Activated B cell treated with CpG ODN at 0.5 μM for 24 hours (primary cell): ENCODE measurements at places on chromosomes 4 and X. TPM values are rescaled to one million over a fixed set of nuclear protein-coding genes. Genes with fewer than 3 reads are reported as not detected.

DNA sequence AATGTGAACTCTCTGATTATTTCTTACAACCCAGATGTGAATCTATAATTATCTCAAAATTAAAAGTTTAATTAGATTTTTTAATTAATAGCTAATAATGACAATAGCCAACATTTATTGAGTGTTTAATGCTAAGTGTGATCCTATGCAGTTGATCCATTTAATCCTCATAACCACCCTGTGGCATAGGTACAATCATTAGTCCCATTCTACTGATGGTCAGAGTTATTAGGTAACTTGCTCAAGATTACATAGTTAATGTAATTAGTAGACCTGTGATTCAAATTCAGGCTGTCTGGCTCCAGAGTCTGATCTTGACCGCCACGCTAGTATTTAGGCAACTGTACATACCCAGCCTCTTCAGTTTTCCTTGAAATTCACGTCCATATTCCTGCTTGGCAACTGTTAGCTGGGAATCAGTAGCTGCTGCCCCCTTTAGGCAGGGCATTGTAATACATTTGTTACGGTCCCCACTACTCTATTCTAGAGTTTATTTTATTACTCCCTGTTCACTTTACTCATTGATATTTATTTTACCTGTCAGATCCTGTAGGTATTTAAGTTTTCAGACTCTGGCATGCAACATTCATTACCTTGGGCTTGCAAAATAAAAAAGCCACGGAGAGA is 20.6 kb upstream of the TEC start:
- H3K4me3 ChIP-seq: no peak overlapping the region
- no peaks in the 10 kb centered on the region for H3K27me3 ChIP-seq
- H3K36me3 ChIP-seq: no peaks in the 10 kb centered on the region
- H3K27ac ChIP-seq: no peak overlapping the region
- DNase-seq: no peak

GRCh38 chr4:40325406-40326019 is 9.6 kb upstream of the CHRNA9 start:
- H3K27me3 ChIP-seq: peaks cover 5% of the 10 kb centered on the region
- H3K4me1 ChIP-seq: peaks cover 14% of the 10 kb centered on the region
- H3K4me3 ChIP-seq: no peak overlapping the region
- no peak for DNase-seq
- no peak overlapping the region for H3K27ac ChIP-seq

GRCh38 chrX:124293810-124294209 is 38.6 kb upstream of the TEX13D start:
- H3K27me3 ChIP-seq: peaks cover 1% of the 10 kb centered on the region
- H3K27ac ChIP-seq: no peak overlapping the region
- H3K4me3 ChIP-seq: no peak overlapping the region

DNA sequence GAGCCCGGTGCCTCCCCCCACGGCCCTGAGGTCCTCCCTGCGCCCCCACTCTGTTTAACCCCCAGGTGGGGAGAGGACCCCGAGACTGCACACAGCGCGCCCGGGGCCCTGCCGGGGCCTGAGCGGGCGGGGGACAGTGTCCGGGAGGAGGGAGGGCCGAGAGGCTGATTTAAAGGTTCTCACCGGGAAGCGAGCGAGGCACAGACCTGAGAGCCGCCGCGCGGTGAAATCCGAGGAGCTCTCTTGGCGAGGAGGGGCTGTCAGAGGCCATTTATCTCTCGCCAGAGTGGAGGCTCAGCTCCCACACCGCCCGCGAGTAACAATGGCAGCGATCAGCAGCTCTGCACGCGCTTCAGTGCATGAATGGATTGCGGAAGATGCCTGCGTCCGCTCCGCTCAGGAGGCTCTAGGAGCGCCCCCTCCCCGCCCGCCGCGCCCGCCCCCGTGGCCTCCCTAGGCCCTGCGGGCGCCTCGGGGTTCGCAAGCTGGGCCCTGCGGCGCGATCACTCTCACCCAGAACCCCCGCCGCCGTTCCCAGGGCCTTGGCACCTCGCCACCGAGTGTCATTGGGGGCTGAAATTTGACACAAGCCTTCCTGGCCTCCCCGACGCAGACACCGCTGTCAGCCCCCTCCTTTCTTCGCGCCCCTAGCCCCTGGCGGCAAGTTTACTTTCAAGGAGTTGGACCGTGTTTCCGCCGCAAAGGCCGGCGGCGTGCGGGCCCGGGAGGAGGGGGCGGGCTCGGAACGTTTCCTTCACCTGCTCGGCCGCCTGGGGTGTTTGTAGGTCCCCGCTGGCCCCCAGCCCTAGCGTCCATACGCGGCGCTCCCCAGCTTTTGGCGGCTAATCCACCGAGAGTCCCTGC is 48.7 kb upstream of the BCOR start:
- H3K27me3 ChIP-seq: no peaks in the 10 kb centered on the region
- DNase-seq: no peak
- no peak overlapping the region for H3K27ac ChIP-seq
- H3K4me1 ChIP-seq: peaks cover 36% of the 10 kb centered on the region
- H3K36me3 ChIP-seq: no peaks in the 10 kb centered on the region

DNA sequence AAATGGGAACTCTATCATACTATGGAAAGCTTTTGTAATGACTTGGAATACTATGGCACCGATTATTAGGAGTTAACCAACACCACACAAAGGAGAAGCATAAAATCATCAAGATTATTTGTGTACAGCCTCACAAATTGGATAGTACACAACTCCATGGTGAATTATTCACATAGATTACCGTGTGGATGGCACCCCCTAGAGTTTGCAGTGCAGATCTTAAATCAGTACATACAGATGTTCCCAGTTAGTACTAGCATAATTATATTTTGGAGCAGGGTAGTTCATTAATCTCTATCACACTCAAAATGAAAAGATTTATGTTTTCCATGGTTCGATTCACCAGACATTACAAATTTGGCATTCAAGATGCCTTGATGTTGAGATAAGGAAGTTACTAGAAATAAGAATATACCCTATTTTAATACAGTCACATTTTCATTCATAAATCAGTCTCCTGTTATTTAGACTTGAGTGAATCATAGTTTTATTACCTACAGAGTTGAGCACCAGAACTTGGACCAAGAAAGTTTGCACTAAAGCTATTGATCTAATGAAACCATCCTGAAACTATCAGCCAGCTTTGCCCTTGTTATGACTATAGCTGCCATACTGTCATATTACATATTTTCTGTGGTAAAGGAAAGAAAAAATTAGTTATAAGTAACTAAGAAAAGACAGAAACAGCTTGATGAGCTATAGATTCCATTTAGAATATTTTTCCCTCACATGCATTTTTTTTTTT is 531.8 kb downstream of the GLUD2 start:
- H3K4me1 ChIP-seq: no peaks in the 10 kb centered on the region
- no peaks in the 10 kb centered on the region for H3K36me3 ChIP-seq
- no peak for DNase-seq
- H3K27ac ChIP-seq: no peak overlapping the region

GRCh38 chr4:40055511-40055862 is 1.2 kb upstream of the N4BP2 start:
- peaks cover 7% of the 10 kb centered on the region for H3K36me3 ChIP-seq
- no peaks in the 10 kb centered on the region for H3K27me3 ChIP-seq
- no peak for DNase-seq
- H3K4me3 ChIP-seq: peak overlapping the region; percentile 91
- H3K27ac ChIP-seq: peak overlapping the region; percentile 82

- H3K27ac ChIP-seq: no peak overlapping the region
- no peak overlapping the region for H3K4me3 ChIP-seq
- no peaks in the 10 kb centered on the region for H3K4me1 ChIP-seq
- no peak for DNase-seq
These were observed 106.3 kb upstream of the EOLA2 start for GRCh38 chrX:150044556-150044955.

DNA sequence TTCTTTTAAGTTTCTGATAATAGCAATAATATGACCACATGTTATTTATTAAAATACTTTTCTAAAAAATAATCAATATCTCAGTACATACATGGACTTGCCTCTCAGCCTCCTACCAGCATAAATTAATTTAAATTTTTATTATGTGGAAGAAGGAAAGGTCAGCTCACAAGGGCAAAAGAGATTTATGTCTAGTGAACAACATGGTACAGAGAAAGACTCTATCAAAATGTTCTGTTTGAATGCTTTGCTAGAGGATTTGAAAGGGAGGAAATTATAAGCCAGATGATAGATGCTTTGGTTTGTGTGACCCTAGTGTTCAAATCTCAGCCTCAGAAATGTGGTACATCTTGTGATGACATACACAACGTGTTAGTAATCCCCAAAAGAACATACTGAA is 94.3 kb downstream of the DKK2 start:
- H3K27me3 ChIP-seq: no peaks in the 10 kb centered on the region
- no peak overlapping the region for H3K27ac ChIP-seq
- H3K4me1 ChIP-seq: no peaks in the 10 kb centered on the region
- no peak overlapping the region for H3K4me3 ChIP-seq
- DNase-seq: no peak
- no peaks in the 10 kb centered on the region for H3K36me3 ChIP-seq

- no peak for DNase-seq
- no peaks in the 10 kb centered on the region for H3K27me3 ChIP-seq
- H3K4me1 ChIP-seq: no peaks in the 10 kb centered on the region
- no peak overlapping the region for H3K4me3 ChIP-seq
These were observed 9.0 kb downstream of the PDGFC start for GRCh38 chr4:156962528-156962974.

DNA sequence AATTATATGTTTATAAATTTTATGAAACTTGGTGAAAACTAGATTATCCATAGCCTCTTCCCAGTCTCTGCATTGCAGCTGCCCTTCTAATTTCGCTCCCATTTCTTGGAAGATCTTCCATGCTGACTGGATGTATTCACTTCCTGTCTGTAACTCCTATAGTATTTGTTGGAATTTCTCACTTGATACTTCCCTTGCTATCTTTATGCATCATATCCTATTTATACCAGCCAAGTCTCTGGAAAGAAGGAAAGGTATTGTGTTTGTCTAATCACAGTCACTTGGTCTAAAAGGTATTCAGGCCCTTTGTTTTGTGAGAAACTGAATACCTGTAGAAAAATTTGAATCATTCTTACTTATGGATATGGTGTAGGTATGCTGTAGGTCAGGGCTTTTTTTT is 870.9 kb upstream of the FRG1 start:
- no peaks in the 10 kb centered on the region for H3K36me3 ChIP-seq
- H3K27me3 ChIP-seq: no peaks in the 10 kb centered on the region
- H3K27ac ChIP-seq: no peak overlapping the region
- DNase-seq: no peak

GRCh38 chrX:153984351-153985178 is 12.0 kb downstream of the TMEM187 start:
- no peak for DNase-seq
- H3K27me3 ChIP-seq: no peaks in the 10 kb centered on the region
- H3K4me1 ChIP-seq: peaks cover 55% of the 10 kb centered on the region
- H3K27ac ChIP-seq: peak overlapping the region; percentile 90

DNA sequence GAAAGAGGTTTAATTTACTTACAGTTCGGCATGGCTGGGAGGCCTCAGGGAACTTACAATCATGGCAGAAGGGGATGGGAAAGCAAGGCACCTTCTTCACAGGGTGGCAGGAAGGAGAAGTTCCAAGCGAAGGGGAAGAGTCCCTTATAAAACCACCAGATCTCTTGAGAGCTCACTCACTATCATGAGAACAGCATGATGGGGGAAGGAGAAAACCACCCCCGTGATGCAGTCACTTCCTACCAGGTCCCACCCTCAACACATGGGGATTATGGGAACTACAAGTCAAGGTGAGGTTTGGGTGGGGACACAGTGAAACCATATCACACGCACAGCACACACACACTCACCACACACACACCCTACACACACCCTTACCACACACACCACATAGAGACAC is 104.3 kb downstream of the DCTD start:
- peaks cover 3% of the 10 kb centered on the region for H3K27me3 ChIP-seq
- peaks cover 12% of the 10 kb centered on the region for H3K4me1 ChIP-seq
- no peak for DNase-seq
- no peaks in the 10 kb centered on the region for H3K36me3 ChIP-seq
- H3K27ac ChIP-seq: no peak overlapping the region
- no peak overlapping the region for H3K4me3 ChIP-seq

- peaks cover 4% of the 10 kb centered on the region for H3K27me3 ChIP-seq
- no peaks in the 10 kb centered on the region for H3K4me1 ChIP-seq
These were observed 157.1 kb downstream of the PDGFRA start for GRCh38 chr4:54386042-54386669.

GRCh38 chr4:133921280-133922195 is 280.1 kb downstream of the PABPC4L start:
- H3K4me1 ChIP-seq: no peaks in the 10 kb centered on the region
- H3K27ac ChIP-seq: no peak overlapping the region
- H3K36me3 ChIP-seq: no peaks in the 10 kb centered on the region
- no peak overlapping the region for H3K4me3 ChIP-seq
- H3K27me3 ChIP-seq: no peaks in the 10 kb centered on the region

- no peak for DNase-seq
- no peaks in the 10 kb centered on the region for H3K36me3 ChIP-seq
- H3K4me1 ChIP-seq: no peaks in the 10 kb centered on the region
- H3K27ac ChIP-seq: no peak overlapping the region
- peaks cover 2% of the 10 kb centered on the region for H3K27me3 ChIP-seq
- no peak overlapping the region for H3K4me3 ChIP-seq
These were observed 45.7 kb downstream of the MID1 start for GRCh38 chrX:10574663-10575062.

DNA sequence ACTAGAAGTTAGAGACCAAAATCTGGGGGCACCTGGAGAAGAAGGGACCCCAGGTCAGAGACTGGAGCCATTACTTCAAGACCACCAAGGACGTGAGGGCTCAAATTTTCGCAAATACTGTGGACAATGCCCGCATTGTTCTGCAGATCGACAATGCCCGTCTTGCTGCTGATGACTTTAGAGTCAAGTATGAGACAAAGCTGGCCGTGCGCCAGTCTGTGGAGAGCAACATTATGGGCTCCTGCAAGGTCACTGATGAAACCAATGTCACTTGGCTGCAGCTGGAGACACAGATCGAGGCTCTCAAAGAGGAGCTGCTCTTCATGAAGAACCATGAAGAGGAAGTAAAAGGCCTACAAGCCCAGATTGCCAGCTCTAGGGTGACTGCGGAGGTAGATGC is 101.2 kb downstream of the NCAPG start:
- no peak overlapping the region for H3K4me3 ChIP-seq
- no peaks in the 10 kb centered on the region for H3K4me1 ChIP-seq
- peaks cover 34% of the 10 kb centered on the region for H3K36me3 ChIP-seq
- DNase-seq: no peak
- H3K27me3 ChIP-seq: no peaks in the 10 kb centered on the region

DNA sequence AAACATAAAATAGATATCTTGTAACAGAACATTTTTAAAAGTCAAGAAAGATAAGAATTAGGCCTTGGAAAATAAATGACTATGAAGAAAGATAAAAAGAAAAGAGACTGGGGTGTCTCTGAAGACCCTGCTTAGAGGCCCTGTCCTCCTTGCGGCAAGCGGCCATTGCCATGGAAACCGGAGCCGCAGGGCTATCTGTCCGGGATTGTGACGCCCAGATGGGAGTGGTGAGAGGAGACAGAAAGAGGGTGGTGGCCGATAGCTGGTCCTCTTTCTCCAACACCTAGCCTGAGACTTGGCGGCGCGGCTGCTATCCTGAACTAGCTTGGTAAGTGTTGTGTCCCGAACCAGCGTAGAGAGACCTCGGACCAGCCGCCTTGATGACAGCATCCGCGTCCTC is at the start of gene DUSP21:
DUSP21 (plus strand) TSS at position 269 of the 400 bp plus-strand sequence; CDS start at position 381, 112 bp downstream.
- no peaks in the 10 kb centered on the region for H3K36me3 ChIP-seq
- H3K4me3 ChIP-seq: no peak within 1 kb of the TSS
- H3K27me3 ChIP-seq: no peaks in the 10 kb centered on the region
- no peak for DNase-seq
- no peaks in the 10 kb centered on the region for H3K4me1 ChIP-seq
- no peak within 1 kb of the TSS for H3K27ac ChIP-seq

CXCR3 gene
- total RNA-seq: 5.4 and 6.4 TPM in 2 replicates

GPC3 gene
- total RNA-seq: not detected in 2 replicates

DCAF12L2 gene
- total RNA-seq: not detected in 2 replicates

SSX3 gene
- total RNA-seq: not detected in 2 replicates

SLC6A14 gene
- not detected in 2 replicates for total RNA-seq

OTC gene
- not detected in 2 replicates for total RNA-seq

PNCK gene
- total RNA-seq: not detected in 2 replicates

AVPR2 gene
- not detected in 2 replicates for total RNA-seq

EDNRA gene
- total RNA-seq: not detected in 2 replicates

EDA2R gene
- 0.15 and 0.27 TPM in 2 replicates for total RNA-seq

SMAD1 gene
- total RNA-seq: not detected in 2 replicates
